Activated naive CD4-positive, alpha-beta T cell treated with Interleukin-2 at 50 U/mL for 16 hours (primary cell): ENCODE measurements at places on chromosomes 5 and 9.

GRCh38 chr5:79868163-79868670, 122.8 kb downstream of the MTX3 start:
- no peak for DNase-seq

- no peak for DNase-seq
Observed at GRCh38 chr5:123720955-123721354, 209.0 kb downstream of the CSNK1G3 start.

GRCh38 chr5:24783596-24783995, 138.8 kb upstream of the CDH10 start:
- no peak for DNase-seq

GRCh38 chr5:110852053-110852452, 113.2 kb downstream of the SLC25A46 start:
- DNase-seq: no peak

DNA sequence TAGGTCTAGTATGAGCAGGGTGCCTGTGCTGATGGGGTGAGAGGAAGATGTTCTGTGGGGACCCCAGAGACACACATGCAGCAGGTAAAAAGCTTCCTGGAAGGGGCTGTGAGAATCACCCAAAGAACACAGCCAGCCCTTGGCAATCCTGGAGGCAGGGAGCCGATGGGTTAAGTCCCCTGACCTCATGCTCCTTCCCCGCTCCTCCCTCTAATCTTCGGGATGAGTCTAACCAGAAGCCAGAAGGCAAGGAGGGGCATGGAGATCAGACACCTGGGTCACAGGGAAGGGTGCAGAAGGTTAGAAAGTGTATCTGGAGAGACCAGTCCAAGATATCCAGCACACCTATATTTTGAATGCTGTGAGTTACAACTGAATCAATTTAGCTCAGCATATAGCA, 274.1 kb upstream of the PAPPA start:
- DNase-seq: no peak

GRCh38 chr5:53378590-53379247, 101.7 kb upstream of the FST start:
- DNase-seq: no peak

DNA sequence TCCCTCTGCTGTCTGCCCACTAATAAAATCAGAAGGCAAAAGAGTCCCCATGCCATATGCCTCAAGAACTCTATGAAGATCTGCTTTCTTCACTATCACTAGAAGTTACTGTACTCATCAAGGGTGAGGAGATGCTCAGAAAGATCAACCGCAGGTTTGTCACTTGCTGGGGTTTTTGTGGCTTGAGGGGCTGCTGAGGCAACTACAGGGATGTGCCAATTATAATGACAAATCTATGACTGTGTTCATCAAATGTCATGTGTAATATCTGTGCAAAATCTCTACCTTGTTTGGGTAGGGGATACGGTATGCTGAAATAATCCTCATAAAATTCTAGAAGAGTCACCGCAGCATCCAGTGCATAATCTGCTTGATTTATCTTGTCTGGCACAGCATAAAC, 13.0 kb downstream of the ERAP1 start:
- peak; percentile 54 for DNase-seq

GRCh38 chr5:74107899-74108298, 481.9 kb downstream of the ARHGEF28 start:
- no peak for DNase-seq

DNA sequence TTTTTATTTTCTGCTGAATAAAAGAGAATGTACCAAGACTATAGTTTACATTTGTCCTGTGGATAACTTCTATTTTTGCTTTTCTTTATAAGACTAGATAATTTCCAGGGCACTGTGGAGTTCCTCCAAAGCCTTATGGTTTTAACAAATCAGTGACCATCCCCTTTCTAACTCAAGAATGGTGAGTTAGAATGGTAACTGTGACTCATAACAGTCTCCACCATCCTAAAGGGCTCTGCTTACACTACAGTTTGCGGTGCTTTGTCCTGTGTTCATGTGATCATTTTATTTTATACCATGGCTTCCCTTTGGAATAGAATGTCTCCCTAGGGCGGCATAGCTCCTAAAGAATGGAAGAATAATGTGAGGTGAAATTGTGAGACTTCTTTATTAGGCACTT, 30.2 kb downstream of the WDR36 start:
- DNase-seq: no peak

DNA sequence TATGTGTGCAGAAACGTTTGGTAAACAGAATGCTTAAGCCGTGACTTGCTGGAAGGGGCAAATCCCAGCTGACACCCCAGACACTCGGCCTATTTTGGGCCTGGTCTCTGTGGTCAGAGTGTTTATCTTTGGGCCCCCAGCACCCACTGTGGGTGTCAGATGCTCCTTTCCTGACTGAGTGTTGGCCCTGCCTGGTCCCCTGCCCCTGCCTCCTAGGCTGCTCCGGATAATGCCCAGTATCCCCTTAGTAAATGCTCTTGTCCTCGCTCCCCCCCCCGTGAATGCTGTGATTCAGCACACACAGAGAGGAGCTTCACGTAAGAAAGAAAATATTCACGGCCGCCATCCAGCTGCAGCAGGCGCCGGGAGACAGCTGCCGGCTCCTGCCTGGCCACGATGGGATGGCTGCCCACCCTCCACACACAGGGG, 11.3 kb upstream of the ANGPTL2 start:
- DNase-seq: no peak

GRCh38 chr5:115295777-115296123, 704 bp downstream of the CCDC112 start:
- no peak for DNase-seq

GRCh38 chr5:170551076-170551475, 47.3 kb downstream of the KCNIP1 start:
- DNase-seq: no peak

GRCh38 chr5:125134216-125135081, 388.0 kb upstream of the ZNF608 start:
- DNase-seq: no peak

DNA sequence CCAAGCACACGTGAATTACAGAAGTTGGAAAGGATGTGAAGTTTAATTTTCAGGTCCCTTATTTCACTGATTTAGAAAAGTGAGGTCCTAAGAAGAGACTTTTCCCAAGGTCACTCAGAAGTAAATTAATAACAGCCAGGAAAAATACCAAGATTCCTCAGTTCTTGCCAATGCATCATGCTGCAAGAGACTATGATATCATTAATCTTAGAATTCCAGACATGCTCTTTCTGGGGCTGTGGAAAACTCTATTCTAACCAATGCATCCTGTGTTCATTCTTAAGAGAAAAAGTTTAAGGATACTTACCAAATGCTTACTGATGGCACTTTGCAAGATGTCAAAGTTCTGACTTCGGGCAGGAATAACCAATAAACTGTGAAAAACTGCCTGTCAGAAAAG, 42.8 kb downstream of the TEX10 start:
- DNase-seq: no peak

GRCh38 chr5:103098993-103099392, 20.9 kb downstream of the GIN1 start:
- no peak for DNase-seq
